ENCODE measurements at places on chromosomes 3 and 15. TPM values are rescaled to one million over a fixed set of nuclear protein-coding genes. Genes with fewer than 3 reads are reported as not detected.
A peak's percentile ranks its signal among the peaks of the same experiment; 100 is the strongest.

GRCh38 chr3:37477275-37477674, 302.9 kb upstream of the LRRFIP2 start:
- no peak for DNase-seq
- H3K27ac ChIP-seq = no peak overlapping the region
- no peaks in the 10 kb centered on the region for H3K36me3 ChIP-seq
- H3K27me3 ChIP-seq = no peaks in the 10 kb centered on the region

DNA sequence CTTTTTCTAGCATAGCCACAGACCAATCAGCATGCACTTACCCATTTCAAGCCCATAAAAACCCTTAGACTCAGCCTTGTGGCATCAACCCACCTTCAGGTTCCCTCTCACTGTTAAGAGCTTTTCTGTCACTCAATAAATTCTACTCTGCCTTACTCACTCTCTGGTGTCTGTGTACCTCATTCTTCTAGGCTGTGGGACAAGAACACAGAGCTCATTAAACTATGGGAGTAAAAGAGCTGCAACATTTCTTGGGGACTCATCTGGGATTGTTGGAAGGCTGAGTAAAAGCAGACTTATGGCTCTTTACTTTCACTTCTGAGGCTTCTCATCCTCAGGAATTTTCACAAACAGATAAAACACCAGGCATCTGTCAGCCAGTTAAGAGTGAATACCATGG, 879.3 kb downstream of the ROBO2 start:
- no peak overlapping the region for H3K4me3 ChIP-seq
- no peaks in the 10 kb centered on the region for H3K4me1 ChIP-seq
- peaks cover 33% of the 10 kb centered on the region for H3K36me3 ChIP-seq
- no peaks in the 10 kb centered on the region for H3K27me3 ChIP-seq
- DNase-seq = no peak
- H3K27ac ChIP-seq = no peak overlapping the region

GRCh38 chr3:24522146-24522579, 27.5 kb upstream of the THRB start:
- peaks cover 8% of the 10 kb centered on the region for H3K4me1 ChIP-seq
- H3K4me3 ChIP-seq = peak overlapping the region; percentile 61
- H3K27ac ChIP-seq = no peak overlapping the region

DNA sequence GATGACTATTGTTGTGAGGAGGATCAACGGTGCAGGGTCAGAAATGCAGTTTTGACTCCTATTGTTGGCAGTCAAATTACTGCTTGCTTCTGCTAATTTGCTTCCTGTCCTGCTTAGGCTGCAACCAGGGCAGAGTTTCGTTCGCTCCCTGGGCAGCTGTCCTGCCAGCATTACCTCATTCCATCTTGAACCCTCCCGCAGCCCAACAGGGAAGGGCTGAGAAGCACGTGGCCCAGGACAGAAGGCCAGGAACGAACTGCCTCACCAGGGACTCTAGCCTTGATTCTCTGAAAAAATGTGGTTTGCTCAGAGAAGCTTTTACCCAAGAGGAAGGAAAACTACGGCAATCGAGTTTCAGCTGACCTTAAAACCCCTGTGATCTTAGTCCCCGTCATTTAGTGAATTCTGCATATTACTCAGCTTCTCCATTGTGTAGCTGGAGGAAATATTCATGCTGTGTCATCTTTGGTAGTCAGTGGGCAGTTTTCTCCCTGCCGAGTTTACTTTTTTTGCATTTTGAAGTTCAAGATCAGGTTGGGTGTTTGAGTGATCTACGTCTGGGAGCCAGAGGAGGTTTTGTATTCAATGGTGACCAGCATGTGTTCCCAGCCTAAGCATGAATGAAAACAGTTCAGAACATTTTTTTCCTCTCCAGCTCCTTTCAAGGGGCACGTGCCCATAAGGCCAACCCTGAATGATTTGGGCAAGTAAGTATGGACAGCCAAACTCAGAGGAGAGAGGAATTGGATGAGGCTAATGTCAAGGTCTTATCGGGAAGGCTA, 23.0 kb downstream of the TLNRD1 start:
- no peak overlapping the region for H3K27ac ChIP-seq
- DNase-seq = no peak
- no peaks in the 10 kb centered on the region for H3K36me3 ChIP-seq
- no peak overlapping the region for H3K4me3 ChIP-seq

DNA sequence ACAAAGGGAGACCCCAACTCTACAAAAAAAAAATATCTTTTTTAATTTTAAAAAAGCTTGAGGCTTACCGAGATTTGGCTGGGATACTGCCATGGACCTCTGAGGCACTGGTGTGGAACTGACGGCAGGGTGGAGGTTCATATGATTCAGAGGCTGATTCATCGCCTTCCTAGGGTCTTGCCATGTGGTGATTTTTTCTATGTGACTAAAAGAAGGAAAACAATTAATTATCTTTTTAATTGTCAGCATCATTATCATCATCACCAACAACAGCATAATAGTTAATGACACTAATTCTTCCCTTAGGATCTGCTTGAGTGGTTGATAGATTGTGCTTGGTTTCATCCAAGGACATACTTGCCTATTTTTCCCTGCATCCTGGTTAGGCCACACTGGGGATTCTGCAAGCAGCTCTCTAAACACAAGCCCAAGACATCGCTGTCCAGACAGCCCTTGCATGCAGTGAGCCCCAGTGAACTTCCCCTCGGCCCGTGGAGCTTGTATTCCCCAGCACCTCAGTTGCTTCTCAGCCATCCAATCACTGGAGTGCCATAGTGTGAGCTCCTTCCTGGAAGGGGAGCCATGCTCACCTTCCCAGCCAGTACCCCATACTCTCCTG, 84.9 kb downstream of the WWTR1 start:
- peaks cover 11% of the 10 kb centered on the region for H3K36me3 ChIP-seq
- no peak overlapping the region for H3K27ac ChIP-seq
- no peak overlapping the region for H3K4me3 ChIP-seq
- peaks cover 16% of the 10 kb centered on the region for H3K4me1 ChIP-seq
- H3K27me3 ChIP-seq = no peaks in the 10 kb centered on the region
- no peak for DNase-seq

Gene MKRN3
- not detected for total RNA-seq

- no peak overlapping the region for H3K27ac ChIP-seq
- no peak for DNase-seq
- H3K36me3 ChIP-seq = no peaks in the 10 kb centered on the region
- H3K4me3 ChIP-seq = no peak overlapping the region
- H3K4me1 ChIP-seq = no peaks in the 10 kb centered on the region
- no peaks in the 10 kb centered on the region for H3K27me3 ChIP-seq
Observed at GRCh38 chr15:90191344-90191687, 9.8 kb upstream of the SEMA4B start.
